Stimulated activated CD8-positive, alpha-beta memory T cell treated with anti-CD3 and anti-CD28 coated beads, Interleukin-15, amount 100 ng/mL, for 4 hours (primary cell): ENCODE measurements at places on chromosomes 4 and X.

- DNase-seq: no peak
These were observed 292.4 kb upstream of the FAT1 start for GRCh38 chr4:187016101-187016500.

- DNase-seq: no peak
These were observed 10.2 kb upstream of the ATP6AP2 start for GRCh38 chrX:40570346-40571093.

GRCh38 chr4:170627418-170627817 is 537.7 kb upstream of the AADAT start:
- no peak for DNase-seq

DNA sequence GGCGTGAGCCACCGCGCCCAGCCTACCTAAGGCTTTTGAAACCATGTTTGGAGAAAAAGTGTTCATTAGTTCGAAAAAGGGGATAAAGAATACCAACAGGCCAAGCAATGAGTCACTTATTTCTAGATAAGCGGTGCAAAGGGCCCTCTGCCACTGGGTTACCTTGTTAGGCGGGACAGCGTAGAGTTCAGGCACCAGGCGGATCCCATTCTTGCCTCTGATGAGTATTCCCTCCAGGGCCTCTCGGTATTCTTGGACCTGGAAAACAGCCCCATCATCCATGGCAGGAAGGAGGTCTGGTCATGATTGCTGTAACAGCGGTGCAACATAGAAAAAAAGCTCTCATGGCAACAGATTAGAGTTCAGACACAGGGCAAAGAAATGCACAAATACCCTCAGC is 48.0 kb downstream of the PHKA2 start:
- DNase-seq: no peak

- no peak for DNase-seq
These were observed 9.1 kb downstream of the USP51 start for GRCh38 chrX:55480390-55481062.

DNA sequence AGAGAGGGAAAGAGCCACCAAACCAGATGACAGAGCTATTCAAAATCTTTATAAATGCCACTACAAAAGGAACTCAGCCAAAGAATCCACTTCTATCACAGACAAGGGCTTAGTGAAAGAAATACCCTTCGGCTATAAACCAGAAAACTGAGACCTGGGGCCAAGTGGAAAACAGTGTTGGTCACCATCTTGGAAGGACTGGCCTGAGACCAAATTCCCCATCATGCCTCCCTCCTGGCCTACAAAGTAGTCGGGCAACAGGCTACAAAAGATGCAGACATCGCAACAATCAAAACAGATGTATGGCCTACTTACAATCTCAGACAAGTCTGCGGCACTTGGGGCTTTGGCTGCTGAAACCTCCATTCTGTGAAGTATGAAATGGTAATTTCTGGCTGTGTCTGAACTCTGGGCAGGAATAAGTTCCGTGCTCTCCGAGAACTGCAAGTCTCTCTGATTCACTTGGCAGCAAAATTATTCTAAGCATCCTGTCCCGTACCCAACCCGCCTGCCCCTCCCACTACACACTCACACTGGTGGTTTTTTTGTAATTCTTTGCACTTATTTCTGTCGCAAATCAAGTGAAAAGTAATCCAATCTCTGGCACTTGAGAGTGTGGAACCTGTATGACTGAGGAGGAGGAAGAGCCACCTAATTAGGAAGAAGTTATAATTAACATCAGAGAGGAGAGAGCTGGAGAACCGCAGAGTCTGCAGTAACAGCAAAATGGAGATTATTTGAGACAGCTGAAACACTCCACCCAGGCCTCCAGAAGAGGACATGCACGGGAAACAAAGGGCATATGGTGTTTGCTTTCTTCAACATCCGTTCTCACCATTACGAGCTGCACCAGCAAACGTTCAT is 87.8 kb downstream of the SH3KBP1 start:
- no peak for DNase-seq

- no peak for DNase-seq
These were observed 38.3 kb downstream of the MECP2 start for GRCh38 chrX:154059231-154059630.

DNA sequence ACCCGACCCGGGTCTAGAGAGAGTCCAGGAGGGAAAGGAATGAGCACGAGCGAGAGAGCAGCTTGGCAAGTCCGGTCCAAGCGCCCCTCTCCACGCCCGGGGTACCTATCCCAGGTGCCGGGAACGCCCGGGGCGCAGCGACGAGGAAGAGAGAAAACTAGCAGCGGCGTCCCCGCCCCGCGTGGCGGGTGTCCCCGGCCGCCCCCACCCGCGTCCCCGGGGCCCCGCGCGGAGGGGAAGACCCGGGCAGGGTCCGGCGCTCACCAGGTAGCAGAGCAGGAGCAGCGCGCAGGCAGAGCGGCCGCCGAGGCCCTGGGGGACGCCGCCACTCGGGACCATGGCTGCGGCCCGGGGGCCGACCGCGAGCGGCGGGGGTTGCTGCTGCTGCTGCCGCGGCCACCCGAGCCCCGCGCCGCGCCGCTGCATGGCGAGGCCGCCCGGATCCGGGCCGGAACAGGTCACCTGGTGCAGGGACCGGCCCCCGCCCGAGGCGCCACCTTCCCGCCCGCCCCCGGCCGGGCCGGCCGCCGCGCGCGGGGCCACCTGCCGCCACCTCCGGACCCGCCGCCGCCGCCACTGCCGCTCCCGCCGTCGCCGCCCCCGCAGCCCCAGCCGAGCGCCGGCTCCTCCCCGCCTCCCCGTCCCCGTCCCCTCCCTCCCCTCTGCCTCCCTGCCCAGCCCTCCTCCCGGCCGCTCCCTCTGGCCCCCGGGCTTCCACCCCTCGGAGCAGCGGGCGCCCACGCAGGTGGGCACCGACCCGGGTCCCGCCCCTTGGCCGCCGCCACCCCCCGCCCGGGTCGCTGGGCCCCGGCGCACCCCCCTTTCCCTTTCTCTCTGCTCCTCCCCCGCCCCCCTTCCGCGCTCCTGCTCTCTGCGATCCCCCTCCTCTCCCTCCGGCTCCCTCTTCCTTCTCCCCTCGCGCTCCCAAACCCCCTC is at the start of gene SEL1L3:
Gene SEL1L3 (minus strand): TSS at position 578 of the 936 bp plus-strand sequence. CDS start 152 bp downstream, at position 426.
- DNase-seq: no peak

- peak; percentile 70 for DNase-seq
These were observed 88.6 kb upstream of the TRIM2 start for GRCh38 chr4:153115322-153116290.

- no peak for DNase-seq
These were observed 33.6 kb upstream of the WFS1 start for GRCh38 chr4:6235901-6236640.

DNA sequence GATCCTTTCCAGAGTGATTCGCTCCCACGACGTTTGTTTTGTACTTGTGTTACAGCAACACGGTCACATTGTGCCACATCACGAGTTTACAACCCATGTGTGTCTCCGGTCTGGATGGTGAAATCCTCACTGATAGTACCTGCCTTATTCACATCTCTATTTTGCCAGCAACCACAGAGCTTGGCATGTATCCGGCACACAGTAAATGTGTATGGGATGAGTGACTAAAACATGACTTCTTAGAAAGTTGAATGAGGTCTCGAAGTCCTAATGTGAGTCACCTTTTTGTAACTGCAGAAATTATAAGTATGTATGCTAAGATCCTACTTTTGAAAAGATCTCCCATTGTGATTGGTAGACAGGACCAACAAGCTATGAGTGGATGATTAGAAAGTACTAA is 7.5 kb downstream of the STOX2 start:
- DNase-seq: no peak

- DNase-seq: no peak
These were observed 93.4 kb downstream of the RS1 start for GRCh38 chrX:18578546-18578945.

- no peak for DNase-seq
These were observed 265.0 kb upstream of the SLITRK2 start for GRCh38 chrX:145552643-145553042.
